ENCODE measurements at places on chromosomes 7 and 10.

- peaks cover 10% of the 10 kb centered on the region for H3K4me1 ChIP-seq
- no peak overlapping the region for H3K27ac ChIP-seq
- no peaks in the 10 kb centered on the region for H3K36me3 ChIP-seq
These were observed 142.7 kb upstream of the STEAP4 start for GRCh38 chr7:88449410-88449809.

DNA sequence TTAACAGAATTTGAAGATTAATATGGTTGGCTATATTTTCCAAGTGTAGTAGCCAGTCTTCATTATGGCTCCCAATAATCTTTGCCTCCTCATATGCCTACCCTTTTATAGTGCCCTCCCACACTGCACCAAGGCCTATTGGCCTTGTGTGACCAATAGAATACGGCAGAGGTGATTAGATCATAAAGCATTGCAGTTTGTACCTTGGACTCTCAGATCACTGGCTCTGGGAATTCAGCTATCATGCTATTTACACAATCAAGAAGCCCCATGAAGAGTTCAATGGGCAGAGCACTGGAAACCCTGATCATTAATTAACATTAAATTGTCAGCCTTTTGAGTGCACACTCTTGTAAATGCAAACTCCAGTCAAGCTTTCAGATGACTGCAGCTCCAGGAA is 154.5 kb upstream of the MAGI2 start:
- H3K4me3 ChIP-seq, result no peak overlapping the region
- H3K27ac ChIP-seq, result no peak overlapping the region
- no peaks in the 10 kb centered on the region for H3K27me3 ChIP-seq
- no peaks in the 10 kb centered on the region for H3K36me3 ChIP-seq

GRCh38 chr7:140263277-140263676 is 86.5 kb upstream of the KDM7A start:
- H3K27me3 ChIP-seq, result no peaks in the 10 kb centered on the region
- H3K27ac ChIP-seq, result no peak overlapping the region
- H3K4me1 ChIP-seq, result peaks cover 15% of the 10 kb centered on the region

- DNase-seq, result no peak
- H3K27ac ChIP-seq, result no peak overlapping the region
- no peaks in the 10 kb centered on the region for H3K27me3 ChIP-seq
These were observed 91.0 kb upstream of the NFE2L3 start for GRCh38 chr7:26060733-26061677.

GRCh38 chr10:110352930-110353243 is 48.2 kb upstream of the SMNDC1 start:
- H3K27ac ChIP-seq, result no peak overlapping the region
- peaks cover 3% of the 10 kb centered on the region for H3K27me3 ChIP-seq
- H3K36me3 ChIP-seq, result no peaks in the 10 kb centered on the region
- no peak for DNase-seq
- H3K4me3 ChIP-seq, result no peak overlapping the region
- H3K4me1 ChIP-seq, result peaks cover 21% of the 10 kb centered on the region

DNA sequence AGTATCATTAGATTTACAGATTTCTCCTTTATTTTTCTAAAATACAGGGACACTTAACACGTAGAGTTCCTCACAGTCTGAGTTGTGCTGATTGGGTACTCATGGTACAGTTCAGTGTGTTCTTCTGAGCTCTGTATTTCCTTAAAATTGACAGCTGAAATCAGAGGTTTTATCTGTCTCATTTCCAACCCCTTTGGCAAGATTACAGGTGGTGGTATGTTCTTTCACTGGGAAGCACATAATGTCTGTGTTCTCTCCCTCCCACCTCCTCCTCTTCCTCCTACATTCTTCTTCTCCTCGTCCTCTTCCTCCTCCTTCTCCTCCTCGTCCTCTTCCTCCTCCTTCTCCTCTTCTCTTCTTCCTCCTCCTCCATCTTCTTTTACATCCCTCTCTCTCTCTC is 99.5 kb upstream of the EEPD1 start:
- no peaks in the 10 kb centered on the region for H3K36me3 ChIP-seq
- H3K27me3 ChIP-seq, result no peaks in the 10 kb centered on the region
- no peak overlapping the region for H3K27ac ChIP-seq
- H3K4me3 ChIP-seq, result no peak overlapping the region
- no peak for DNase-seq

GRCh38 chr7:133230591-133231194 is 22.2 kb upstream of the EXOC4 start:
- peaks cover 3% of the 10 kb centered on the region for H3K4me1 ChIP-seq
- peak; percentile 15 for DNase-seq
- H3K27me3 ChIP-seq, result no peaks in the 10 kb centered on the region

GRCh38 chr7:910441-910861 is 34.1 kb downstream of the GET4 start:
- H3K27ac ChIP-seq, result no peak overlapping the region
- peaks cover 11% of the 10 kb centered on the region for H3K27me3 ChIP-seq
- no peaks in the 10 kb centered on the region for H3K4me1 ChIP-seq
- H3K36me3 ChIP-seq, result no peaks in the 10 kb centered on the region

- peaks cover 19% of the 10 kb centered on the region for H3K27me3 ChIP-seq
- H3K4me1 ChIP-seq, result no peaks in the 10 kb centered on the region
- H3K36me3 ChIP-seq, result no peaks in the 10 kb centered on the region
- H3K27ac ChIP-seq, result no peak overlapping the region
These were observed 32.7 kb upstream of the PRSS1 start for GRCh38 chr7:142716596-142716995.

DNA sequence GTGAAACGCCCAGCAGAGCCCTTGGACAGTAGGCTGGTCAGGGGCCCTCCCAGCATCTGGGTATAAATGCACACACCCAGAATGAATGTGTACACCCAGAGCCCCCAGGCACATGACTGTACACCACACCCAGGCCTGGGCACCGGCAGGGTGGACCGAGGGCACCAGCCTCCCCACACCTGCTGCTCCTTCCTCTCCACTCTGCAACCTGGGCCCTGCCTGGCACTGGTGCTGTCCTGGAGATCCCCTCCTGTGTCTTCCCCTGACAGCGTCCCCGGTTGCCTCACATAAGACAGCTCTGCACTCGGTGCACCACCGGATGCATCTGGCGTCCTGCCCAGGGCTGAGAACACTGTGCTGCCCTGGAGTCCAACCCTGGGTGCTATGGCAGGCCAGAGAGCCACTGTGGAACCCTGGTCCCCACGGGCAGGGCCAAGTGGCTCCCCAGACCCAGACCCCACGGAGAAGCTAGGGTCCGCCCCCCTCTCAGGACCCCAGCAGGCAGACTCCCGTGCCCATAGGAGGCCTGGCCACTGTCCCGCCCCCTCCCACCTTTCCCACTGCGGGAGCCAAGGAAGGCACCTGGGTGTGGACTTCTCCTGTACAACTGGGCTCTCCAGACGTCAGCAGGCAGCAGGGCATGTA is 6.6 kb downstream of the RASGEF1A start:
- no peaks in the 10 kb centered on the region for H3K36me3 ChIP-seq
- no peak overlapping the region for H3K27ac ChIP-seq
- H3K4me3 ChIP-seq, result no peak overlapping the region
- peaks cover 23% of the 10 kb centered on the region for H3K27me3 ChIP-seq
- H3K4me1 ChIP-seq, result no peaks in the 10 kb centered on the region

DNA sequence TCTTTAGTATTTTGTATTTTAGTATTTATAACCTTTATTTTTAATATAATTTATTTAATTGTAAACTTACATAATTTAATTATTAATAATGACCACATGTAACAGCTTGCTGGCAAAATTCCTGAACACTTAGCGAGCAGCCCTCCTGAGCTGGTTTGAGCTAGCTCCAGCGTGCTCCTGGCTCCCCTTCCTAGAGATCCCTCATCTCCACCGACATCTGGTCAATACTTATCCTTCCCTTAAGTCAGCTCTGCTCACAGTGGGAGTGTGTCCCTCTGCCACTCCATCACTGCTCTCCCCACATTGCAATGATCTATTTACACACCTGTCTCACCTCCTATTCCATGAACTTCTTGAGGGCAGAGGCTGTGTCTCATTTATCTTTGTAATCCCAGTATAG is 20.6 kb upstream of the TBXAS1 start:
- no peak overlapping the region for H3K4me3 ChIP-seq
- peak overlapping the region; percentile 25 for H3K27ac ChIP-seq
- peaks cover 5% of the 10 kb centered on the region for H3K36me3 ChIP-seq

DNA sequence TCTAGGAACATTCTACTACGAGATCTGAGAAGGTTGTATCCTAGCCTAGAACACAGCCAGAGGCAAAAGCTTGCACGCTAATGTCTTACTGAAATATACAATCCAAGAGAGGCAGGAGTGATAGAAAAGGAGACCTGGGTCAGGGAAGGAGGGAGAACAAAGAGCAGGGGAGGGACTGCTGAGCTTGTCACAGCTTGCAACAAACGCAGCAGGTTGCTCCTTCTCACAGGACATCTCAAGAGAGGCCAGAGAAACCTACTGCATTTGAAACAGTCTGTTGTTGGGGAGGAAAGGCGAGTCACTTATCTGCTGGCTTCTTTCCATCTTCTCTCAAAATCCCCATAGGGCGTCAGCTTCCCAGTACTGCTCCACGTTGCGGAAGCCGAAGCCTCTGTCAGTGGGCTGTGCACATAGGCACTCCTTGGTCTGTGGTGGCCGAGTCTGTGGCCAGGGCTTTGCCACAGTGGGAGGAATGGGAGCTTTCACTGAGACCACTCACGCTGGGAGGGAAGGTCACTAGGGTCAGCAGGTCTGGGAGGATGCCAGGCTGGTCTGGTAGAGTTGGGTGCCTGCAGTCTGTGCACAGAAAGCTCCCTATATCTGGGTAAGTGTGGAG is 25.8 kb upstream of the GPNMB start:
- H3K36me3 ChIP-seq, result no peaks in the 10 kb centered on the region
- H3K27me3 ChIP-seq, result no peaks in the 10 kb centered on the region
- DNase-seq, result no peak
- H3K27ac ChIP-seq, result no peak overlapping the region

DNA sequence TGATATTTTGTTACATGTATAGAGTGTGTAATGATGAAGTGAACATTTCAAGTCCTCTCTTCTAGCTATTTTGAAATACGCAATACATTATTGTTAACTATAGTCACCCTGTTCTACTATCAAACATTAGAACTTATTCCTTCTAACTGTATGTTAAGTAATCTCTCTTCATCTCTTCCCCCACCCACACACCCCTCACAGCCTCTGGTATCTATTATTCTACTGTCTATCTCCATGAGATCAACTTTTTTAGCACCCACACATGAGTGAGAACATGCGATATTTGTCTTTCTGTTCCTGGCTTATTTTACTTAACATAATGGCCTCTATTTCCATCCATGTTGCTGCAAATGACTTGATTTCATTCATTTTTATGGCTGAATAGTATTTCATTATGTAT is 57.7 kb upstream of the EGR2 start:
- no peak overlapping the region for H3K4me3 ChIP-seq
- H3K36me3 ChIP-seq, result no peaks in the 10 kb centered on the region
- peaks cover 14% of the 10 kb centered on the region for H3K4me1 ChIP-seq
- H3K27me3 ChIP-seq, result no peaks in the 10 kb centered on the region

GRCh38 chr7:21370283-21370982 is 57.5 kb upstream of the SP4 start:
- peak overlapping the region; percentile 72 for H3K27ac ChIP-seq
- peaks cover 27% of the 10 kb centered on the region for H3K4me1 ChIP-seq
- H3K27me3 ChIP-seq, result no peaks in the 10 kb centered on the region
- DNase-seq, result no peak
- H3K4me3 ChIP-seq, result no peak overlapping the region

GRCh38 chr10:31490858-31491504 is 172.0 kb downstream of the ZEB1 start:
- peaks cover 3% of the 10 kb centered on the region for H3K27me3 ChIP-seq
- no peak for DNase-seq
- H3K27ac ChIP-seq, result no peak overlapping the region
- H3K4me1 ChIP-seq, result peaks cover 8% of the 10 kb centered on the region
- H3K4me3 ChIP-seq, result no peak overlapping the region

- peaks cover 3% of the 10 kb centered on the region for H3K27me3 ChIP-seq
- no peaks in the 10 kb centered on the region for H3K36me3 ChIP-seq
- DNase-seq, result no peak
These were observed 107.5 kb downstream of the KIF20B start for GRCh38 chr10:89808842-89809241.

- H3K27ac ChIP-seq, result no peak overlapping the region
- H3K27me3 ChIP-seq, result no peaks in the 10 kb centered on the region
These were observed 134.8 kb upstream of the LAMB4 start for GRCh38 chr7:108265007-108265406.

GRCh38 chr7:21850531-21851285 is 95.0 kb downstream of the CDCA7L start:
- peaks cover under 1% of the 10 kb centered on the region for H3K27me3 ChIP-seq
- no peak overlapping the region for H3K4me3 ChIP-seq
- no peak for DNase-seq
- H3K36me3 ChIP-seq, result no peaks in the 10 kb centered on the region
- H3K27ac ChIP-seq, result peak overlapping the region; percentile 59

GRCh38 chr10:48881937-48882336 is 57.7 kb downstream of the LRRC18 start:
- H3K27ac ChIP-seq, result no peak overlapping the region
- H3K27me3 ChIP-seq, result peaks cover 9% of the 10 kb centered on the region
- DNase-seq, result no peak
- H3K4me1 ChIP-seq, result no peaks in the 10 kb centered on the region

DNA sequence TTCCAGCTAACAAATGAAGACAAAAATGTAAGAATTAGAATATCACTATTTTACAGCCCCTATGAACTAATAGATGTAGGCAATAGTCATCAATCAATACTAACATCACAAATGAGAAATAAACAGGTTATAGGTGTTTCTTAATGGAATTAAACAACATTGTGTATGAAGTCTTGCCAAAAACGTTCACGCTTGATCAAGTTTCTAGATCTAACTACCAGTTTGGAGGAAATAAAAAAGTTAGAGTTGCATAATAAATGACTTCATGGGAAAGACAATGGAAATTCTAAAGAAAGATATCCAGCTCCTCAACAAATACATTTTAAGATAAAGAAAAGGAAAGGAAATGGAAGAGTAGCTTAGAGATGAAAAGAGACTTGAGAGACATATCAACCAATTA is 19.7 kb downstream of the TAC1 start:
- DNase-seq, result no peak
- H3K36me3 ChIP-seq, result no peaks in the 10 kb centered on the region
- H3K27ac ChIP-seq, result no peak overlapping the region
- no peak overlapping the region for H3K4me3 ChIP-seq
- peaks cover 15% of the 10 kb centered on the region for H3K4me1 ChIP-seq
- H3K27me3 ChIP-seq, result no peaks in the 10 kb centered on the region

- no peak overlapping the region for H3K4me3 ChIP-seq
- H3K36me3 ChIP-seq, result peaks cover 16% of the 10 kb centered on the region
- no peak for DNase-seq
- H3K4me1 ChIP-seq, result no peaks in the 10 kb centered on the region
- no peak overlapping the region for H3K27ac ChIP-seq
These were observed 122.2 kb upstream of the AMPH start for GRCh38 chr7:38753347-38753746.

DNA sequence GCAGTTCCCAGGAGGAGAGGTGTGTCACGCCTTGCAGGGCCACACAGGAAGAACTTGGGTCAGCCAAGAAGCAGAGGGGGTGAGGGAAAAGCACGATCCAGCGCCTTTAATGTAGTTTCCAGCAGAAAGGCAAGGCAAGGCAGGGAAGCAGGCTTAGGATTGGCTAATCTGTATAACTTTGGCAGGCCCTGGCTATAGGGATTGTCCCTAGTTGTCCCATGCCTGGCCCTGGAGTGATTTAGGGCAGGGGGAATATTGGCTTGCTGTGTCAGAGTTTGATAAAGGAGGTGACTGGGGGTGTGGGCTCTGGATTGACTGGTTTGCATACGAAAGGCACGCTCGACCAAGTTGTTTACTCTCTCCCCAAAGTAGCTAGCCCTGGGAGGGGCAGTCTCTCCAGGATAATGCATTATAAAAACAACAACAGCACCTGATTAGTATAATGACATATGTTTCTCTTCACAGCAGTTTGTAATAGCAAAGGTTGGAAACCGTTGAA is 44.5 kb downstream of the RBM28 start:
- H3K27ac ChIP-seq, result no peak overlapping the region
- H3K27me3 ChIP-seq, result no peaks in the 10 kb centered on the region
- H3K4me1 ChIP-seq, result peaks cover 12% of the 10 kb centered on the region
- DNase-seq, result no peak

Data from progenitor cell of endocrine pancreas (in vitro differentiated cells).